ENCODE measurements at places on chromosomes 3 and 15.

DNA sequence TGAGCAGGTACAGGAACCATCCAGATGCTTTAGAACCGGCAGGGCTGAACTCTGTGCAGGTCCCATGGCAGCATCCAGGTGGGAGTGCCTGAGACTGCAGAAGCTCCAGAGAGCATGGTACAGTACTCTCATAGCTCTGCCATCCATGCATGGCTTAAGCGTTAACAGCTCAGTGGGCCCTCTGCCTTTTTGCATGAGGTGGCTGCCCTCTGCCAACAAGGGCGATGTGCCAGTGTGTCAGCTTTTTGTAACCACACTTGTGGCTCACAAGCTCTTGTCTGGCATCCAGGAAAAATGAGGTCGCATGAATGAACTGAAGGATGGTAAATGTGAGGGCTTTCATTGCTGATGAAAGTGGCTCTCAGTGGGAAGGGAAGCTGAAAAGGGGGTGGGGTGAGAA lies 950.1 kb downstream of the DIPK2A start:
- DNase-seq = no peak

GRCh38 chr15:25863111-25863967 lies at the start of gene ATP10A:
Gene ATP10A, minus strand, starts transcription at chr15:25863327. Its CDS starts 231 bp downstream, at chr15:25863096.
- no peak for DNase-seq

- DNase-seq = no peak
These were observed 730 bp downstream of the ZKSCAN7 start for GRCh38 chr3:44555723-44556122.

GRCh38 chr3:41652506-41652905 lies 309.4 kb downstream of the ULK4 start:
- no peak for DNase-seq

DNA sequence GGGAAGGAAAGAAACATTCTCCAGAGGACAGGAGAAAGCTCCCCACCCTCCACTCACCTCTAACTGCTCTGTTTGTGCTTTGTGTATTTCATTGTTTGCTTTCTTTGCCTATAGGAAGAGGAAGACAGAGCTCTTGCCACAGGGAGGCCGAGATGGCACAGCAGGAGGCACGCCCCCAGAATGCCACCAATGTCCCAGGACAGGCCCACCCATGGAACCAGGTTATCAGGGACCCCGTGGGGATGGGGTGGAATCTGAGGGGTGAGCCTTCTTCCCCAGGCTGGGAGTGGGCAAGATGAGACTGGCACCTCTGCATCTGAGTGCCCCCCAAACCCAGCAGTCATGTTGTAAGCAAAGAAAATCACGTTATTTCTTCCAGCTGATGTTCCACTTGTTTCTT lies 155.8 kb downstream of the TBC1D2B start:
- no peak for DNase-seq

- DNase-seq = peak; percentile 25
These were observed 217.0 kb downstream of the ZNF621 start for GRCh38 chr3:40741729-40742128.

DNA sequence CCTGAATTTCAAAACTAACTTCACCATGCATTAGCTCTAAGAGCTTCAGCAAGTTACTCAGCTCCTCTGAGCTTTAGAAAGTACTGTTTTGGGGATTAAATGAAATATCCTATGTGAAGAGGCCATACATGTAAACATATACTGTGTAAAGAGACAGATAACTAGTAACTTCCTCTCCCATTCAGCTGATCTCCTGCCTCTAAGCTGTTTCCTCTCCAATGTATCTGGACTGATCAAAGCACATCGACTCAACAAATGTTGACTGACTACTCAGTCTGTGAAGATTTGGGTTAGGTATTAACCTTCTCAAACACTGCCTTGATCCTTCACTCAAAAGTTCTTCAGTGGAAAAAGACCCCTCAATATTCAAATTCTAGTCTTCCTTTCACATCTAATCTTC lies 82.0 kb downstream of the BOC start:
- no peak for DNase-seq

DNA sequence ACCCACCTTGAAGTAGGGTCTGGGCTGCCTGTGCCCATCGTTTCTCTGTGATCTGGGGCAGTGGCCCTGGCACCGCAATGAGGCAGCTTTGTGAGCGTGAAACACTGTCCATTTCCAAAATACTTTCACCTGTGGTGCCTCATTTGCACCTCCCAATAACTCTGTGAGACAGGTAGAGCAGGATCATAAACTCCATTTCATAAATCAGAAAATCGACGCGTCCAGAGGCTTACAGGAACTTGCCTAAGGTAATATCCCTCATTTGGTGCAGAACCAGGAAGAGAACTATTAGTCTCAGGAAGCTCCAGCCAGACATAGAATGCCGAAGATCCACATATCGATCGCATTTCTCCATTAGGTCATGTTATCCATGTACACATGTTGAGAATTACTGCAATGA lies 38.2 kb upstream of the SEMA4B start:
- DNase-seq = no peak

- DNase-seq = no peak
These were observed 39.7 kb upstream of the PIK3R4 start for GRCh38 chr3:130786306-130786705.

GRCh38 chr15:34729056-34729455 lies 25.7 kb downstream of the GJD2 start:
- no peak for DNase-seq

DNA sequence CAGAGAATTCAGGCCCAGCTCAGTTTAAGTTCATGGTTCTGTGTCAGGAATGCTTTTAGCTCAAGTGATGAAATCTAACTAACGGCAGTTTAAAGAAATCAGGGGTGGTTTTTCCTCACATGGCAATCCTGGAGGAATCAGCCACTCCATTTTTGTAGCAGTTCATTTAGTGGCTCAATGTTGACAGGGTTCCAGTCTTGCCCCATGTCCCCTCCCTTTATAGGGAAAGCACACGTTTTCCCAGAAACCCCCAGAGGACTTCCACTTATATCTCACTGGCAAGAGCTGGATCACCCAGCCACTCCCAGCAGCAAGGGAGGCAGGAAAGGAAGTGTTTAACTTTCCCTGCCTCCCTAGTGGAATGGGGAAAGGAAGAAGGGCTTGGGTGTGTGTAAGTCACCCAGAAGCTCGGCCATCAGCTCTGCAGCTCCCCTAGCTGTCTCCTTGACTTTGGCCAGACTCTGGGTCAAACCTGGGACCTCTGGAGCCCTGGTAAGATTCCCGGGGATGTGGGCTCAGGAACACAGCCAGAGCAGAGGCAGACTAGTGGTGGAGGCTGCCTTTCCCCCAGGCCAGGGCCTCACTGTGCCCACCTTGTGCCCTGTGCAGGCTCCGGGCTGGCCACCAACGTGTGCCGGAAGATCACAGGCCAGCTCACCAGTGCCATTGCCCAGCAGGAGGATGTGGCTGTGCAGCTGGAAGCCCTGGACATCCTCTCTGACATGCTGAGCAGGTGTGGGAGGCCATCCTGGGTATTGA lies 11.3 kb downstream of the CAND2 start:
- DNase-seq = no peak

DNA sequence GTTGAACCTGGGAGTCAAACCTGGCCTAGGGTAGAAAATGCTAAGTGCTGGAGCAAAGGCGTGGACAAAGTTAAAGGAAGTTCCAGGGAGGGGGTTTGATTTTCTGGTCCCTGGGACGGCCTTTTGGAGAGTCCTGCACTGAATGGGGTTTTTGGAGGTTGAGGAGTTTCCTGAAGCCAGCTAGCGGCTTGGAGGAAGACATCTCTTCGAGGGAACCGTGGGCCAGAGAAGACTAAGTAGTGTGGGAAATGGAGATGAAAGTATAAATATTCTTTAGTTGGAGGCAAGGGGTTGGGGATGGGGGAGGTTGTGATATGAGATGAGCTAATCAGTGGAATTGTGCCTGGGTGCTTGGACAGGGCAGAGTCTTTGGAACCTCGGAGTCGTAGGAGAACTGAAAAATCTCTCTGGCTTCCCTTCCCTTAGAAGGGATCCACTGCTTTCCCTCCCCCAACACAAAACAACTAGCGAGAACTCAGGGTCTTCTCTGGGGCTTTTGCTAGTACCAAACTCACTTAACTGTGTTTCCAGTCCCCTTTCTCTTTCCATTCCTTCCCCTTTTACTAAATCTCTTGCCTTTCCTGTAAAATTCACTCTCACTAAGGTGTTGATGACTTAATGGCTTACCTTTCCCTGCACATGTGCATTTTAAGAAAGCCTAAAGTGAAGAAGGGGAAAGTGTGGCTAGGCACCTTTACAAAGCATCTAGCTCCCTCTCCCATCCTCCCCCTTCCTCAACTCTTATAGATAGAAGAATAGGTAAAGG lies 1.0 kb downstream of the LPP start:
- DNase-seq = no peak

DNA sequence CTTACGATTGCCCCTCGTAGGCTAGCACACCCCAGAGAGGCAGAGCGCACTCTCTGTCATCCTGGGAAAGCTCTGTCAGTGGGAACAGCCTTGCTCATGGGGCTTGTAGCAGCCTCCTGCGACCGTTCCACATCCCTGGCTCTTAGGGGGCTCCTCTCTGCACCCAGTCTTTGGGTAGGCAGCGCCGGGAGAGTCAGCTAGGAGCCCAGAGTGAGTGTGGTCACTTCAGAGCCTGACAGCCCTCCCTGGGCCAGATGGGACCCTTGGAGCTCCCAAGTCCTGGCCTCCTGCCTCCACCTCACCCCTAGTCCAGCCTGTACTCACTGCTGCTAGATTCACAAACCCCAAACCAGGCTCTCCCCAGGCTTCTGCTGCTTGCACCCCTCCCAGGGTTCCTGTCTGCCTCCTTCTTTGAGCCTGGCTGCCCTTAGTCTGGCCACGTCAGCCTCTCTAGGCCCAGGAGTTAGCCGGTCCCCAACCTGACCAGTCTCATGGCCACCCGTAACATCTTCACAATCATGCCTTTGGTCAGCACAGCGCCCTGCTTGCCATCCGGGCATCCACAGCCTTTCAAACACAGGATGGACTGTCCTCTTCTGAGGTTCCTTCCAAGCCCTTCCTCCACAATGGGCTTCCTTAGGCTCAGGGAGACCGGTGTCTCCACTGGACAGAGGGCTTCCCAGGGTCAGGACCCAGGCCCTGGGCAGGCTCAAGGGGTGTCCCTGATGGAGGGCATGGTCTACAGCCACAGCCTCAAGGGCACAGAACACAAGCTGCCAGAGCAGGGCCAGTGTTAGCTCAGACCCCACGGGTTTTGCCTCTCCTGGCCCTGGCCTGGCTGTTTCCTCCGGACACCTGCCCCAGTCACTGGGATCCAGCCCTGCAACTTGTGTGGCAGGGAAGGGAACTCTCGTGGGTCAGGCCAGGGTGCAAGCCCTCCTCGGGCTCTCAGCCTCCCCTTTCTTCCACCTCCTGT lies 4.6 kb downstream of the ACSBG1 start:
- no peak for DNase-seq

DNA sequence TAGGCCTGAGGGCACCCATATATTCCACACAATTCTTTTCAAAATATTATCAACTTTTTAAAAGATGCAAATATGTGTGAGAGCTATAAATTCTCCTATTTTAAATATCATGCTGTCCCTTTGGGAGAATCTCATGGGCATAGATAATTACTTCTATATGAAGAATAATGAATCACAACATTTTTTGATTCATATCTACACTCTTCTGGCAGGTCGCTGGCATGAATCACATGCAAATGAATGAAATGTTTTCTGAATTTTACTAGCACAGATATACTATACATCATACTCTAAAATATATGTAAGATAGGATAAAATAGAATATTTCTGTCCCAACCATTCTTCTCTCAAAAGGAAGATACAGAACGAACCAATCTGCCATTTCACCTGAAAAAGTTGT lies 277.7 kb upstream of the KCNH8 start:
- DNase-seq = no peak

DNA sequence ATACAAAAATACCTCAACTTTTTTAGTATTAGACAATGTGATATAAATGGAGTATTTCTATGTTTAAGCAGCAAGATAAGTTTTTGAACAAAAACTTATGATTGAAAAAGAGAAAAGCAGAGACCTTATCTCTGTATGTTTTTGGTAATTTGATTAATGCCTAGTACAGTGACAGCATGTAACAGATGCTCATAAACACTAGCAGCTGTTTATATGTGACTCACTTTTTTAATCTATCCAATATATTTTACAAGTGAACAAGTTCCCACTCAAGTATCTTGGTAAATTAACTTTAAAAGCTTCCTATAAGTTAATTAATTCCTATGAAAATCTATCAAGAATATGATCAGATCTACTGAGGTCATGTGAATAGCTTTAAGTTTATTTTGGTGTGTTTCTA lies 55.1 kb downstream of the NGLY1 start:
- DNase-seq = no peak

- peak; percentile 20 for DNase-seq
These were observed 139.6 kb downstream of the RBPMS2 start for GRCh38 chr15:64635499-64636495.

- no peak for DNase-seq
These were observed 127.1 kb upstream of the ANKRD28 start for GRCh38 chr3:15924914-15925313.

GRCh38 chr3:178597371-178597770 lies 61.1 kb downstream of the KCNMB2 start:
- no peak for DNase-seq

DNA sequence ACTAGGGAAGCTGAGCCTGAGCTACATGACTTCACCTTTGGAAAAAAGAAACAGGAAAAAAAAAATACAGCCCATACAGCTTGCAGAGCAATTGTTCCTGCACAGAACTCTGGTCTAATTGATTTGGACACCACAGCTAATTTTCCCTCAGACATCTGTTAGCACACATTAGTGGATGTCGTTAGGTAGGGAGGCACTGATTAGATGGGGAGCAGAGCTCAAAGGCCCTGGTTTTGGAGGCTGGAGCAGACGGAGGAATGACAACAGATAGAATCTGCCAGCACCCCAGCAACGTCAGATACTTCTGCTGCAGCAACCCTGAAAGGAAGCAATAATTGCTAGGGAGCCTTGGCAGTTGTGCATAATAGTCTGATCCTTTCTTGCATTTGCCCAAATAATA lies 398.9 kb downstream of the LSAMP start:
- no peak for DNase-seq

DNA sequence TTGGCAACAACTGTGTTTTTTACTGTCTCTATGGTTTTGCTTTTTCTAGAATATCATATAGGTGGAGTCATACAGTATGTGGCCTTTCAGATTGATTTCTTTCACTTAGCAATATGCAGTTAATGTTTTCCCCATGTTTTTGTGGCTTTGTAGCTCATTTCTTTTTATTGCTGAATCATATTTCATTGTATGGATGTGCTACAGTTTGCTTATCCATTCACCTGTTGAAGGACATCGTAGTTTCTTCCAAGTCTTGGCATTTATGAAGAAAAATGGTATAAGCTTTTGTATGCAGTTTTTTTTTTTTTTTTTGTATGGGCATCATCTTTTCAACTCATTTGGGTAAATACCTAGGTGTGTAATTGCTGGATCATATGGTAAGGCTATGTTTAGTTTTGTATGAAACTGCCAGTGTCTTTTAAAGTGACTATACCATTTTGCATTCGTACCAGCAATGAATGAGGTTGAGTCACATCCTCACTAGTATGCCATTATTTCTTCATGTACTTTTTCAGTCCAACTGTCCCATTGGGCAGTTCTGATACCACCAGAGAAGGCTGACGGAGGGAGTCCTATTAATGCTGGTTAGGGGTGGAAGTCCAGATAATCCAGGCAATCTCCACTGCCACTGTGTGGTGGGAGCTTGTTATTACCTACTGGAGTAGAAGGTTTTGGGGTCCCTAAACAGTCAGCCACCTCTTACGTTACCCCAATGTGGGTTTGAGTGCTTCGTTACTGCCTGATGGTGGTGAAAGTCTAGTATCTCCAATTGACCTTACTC lies 210.5 kb downstream of the DOCK3 start:
- DNase-seq = no peak

- no peak for DNase-seq
These were observed 42.7 kb upstream of the DCUN1D1 start for GRCh38 chr3:183022936-183023516.
